ENCODE measurements at places on chromosomes 6 and 20. TPM values are rescaled to one million over a fixed set of nuclear protein-coding genes. Genes with fewer than 3 reads are reported as not detected.

The TOX2 gene
- 30.1 TPM for total RNA-seq

The TGM3 gene
- not detected for total RNA-seq

The RAB32 gene
- 22.6 TPM for total RNA-seq

GRCh38 chr20:53129563-53129962 lies 157.4 kb downstream of the TSHZ2 start:
- H3K27ac ChIP-seq = no peak overlapping the region
- no peak for DNase-seq
- peaks cover 20% of the 10 kb centered on the region for H3K27me3 ChIP-seq
- H3K4me1 ChIP-seq = no peaks in the 10 kb centered on the region
- no peaks in the 10 kb centered on the region for H3K36me3 ChIP-seq

GRCh38 chr6:105492706-105493673 lies 90.1 kb upstream of the PREP start:
- no peaks in the 10 kb centered on the region for H3K36me3 ChIP-seq
- H3K4me1 ChIP-seq = no peaks in the 10 kb centered on the region
- H3K27me3 ChIP-seq = no peaks in the 10 kb centered on the region
- no peak overlapping the region for H3K27ac ChIP-seq
- H3K4me3 ChIP-seq = no peak overlapping the region
- no peak for DNase-seq

DNA sequence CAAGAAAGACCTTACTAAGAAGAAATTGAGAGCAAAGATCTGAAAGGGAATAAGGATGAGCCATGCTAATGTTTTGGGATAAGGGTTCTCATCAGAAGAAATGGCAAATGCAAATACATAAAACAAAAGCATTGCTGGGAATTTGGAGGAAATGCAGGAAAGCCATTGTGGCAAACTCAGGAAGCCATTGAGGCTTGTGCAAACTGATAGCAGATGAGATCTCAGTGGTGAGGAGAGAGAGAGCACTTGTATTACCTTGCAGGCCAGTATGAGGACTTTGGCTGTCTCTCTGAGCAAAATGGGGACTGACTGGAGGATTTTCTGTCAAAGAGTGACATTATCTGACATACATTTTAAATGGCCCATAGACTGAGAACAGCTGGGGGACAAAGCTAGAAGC lies 103.0 kb downstream of the ADGRB3 start:
- H3K4me3 ChIP-seq = no peak overlapping the region
- no peak for DNase-seq
- H3K27ac ChIP-seq = no peak overlapping the region
- no peaks in the 10 kb centered on the region for H3K36me3 ChIP-seq

DNA sequence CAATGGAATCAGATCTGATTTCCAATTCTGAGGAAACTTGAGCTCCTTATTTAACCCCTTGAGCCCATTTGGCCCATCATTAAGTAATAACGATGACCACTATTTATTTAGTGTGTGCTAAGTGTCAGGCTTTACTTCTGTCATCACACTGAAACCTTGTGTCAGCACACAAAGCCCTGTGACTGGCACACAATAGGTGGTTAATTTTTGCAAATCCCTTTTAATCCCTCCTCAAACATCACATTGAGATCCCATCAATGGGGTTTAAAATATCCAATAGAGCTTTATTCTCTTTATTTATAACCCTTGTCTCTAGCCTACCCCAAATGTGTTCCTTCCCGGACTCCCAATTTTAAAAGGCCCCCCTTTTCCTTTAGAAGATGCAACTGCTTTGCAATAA lies 656.8 kb upstream of the CHD6 start:
- H3K27me3 ChIP-seq = no peaks in the 10 kb centered on the region
- H3K27ac ChIP-seq = no peak overlapping the region
- no peaks in the 10 kb centered on the region for H3K4me1 ChIP-seq
- no peak for DNase-seq
- H3K4me3 ChIP-seq = no peak overlapping the region

GRCh38 chr6:23826572-23826971 lies 299.4 kb upstream of the NRSN1 start:
- no peaks in the 10 kb centered on the region for H3K4me1 ChIP-seq
- H3K27me3 ChIP-seq = no peaks in the 10 kb centered on the region
- no peak overlapping the region for H3K4me3 ChIP-seq
- no peaks in the 10 kb centered on the region for H3K36me3 ChIP-seq
- no peak overlapping the region for H3K27ac ChIP-seq

DNA sequence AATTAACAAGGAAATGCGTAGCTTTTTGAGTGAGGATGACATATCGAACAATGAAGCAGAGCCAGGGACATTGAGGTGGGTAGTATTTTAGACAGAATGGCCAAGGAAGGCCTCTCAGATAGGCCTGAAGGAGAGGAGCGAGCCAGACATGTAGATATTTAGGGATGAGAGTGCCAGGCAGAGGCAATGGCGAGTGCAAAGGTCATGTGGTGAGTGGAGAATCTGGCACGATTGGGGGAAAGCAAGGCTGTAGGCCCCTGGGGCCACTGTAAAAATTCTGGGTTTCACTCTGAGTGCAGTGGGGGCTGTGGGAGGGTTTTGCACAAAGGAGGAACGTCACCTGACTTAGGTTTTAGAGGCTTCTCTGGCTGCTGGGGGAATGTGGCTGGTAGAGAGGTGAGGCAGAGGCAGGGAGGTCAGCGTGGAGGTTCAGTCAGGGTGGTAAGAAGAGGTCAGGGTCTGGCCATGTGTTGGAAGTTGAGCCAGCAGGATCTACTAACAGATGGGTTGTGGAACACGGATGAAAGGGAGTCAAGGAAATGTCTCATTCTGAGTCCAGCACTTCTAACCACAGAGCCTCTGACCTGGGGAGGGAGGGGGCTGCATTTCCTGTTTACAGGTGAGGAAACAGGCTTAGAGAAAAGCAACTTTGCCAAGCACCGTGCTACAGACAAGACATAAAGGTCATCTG lies 11.3 kb downstream of the SIRPA start:
- no peaks in the 10 kb centered on the region for H3K36me3 ChIP-seq
- no peak overlapping the region for H3K4me3 ChIP-seq
- H3K27me3 ChIP-seq = no peaks in the 10 kb centered on the region
- no peak for DNase-seq
- no peak overlapping the region for H3K27ac ChIP-seq

DNA sequence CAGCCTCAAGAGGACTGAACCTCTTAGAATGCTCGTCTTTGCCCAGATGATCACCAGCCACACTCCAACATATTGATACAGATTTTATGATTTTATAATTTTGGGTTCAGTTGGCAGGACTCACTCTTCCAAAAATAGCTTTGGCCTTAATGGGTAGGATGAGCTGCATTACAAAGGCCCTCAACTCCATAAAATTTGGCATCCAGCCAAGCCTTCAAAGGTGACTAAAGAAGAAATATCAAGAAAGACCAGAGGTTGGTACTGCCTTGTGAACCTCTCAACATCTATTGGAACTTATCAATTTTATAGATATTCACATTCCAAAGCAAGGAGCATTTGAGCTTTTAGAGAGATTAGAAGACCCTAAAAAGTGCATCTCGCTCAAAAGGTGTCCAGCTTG lies 48.4 kb upstream of the SNAP25 start:
- no peaks in the 10 kb centered on the region for H3K36me3 ChIP-seq
- peaks cover 26% of the 10 kb centered on the region for H3K27me3 ChIP-seq
- no peak for DNase-seq
- peaks cover 10% of the 10 kb centered on the region for H3K4me1 ChIP-seq
- H3K4me3 ChIP-seq = no peak overlapping the region
- no peak overlapping the region for H3K27ac ChIP-seq

DNA sequence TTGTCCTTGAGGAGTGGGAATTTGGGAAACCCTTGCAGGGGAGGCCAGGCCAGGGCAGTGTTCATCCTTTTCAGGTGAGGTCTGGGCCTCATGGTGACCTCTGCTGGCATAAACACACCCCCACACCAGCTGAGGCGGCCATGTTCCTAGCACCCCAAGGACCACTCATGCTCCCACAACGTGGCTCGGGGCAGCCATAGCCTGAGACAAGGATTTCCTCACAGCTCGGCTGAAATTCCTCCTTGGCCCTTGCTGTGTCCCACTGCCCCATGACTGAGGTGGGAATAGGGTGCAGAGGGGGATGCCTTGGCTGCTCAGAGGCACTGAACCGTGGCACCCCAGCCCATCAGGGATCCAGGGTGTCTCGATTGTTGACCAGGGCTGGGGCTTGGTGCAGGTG lies 27.3 kb upstream of the SPDEF start:
- H3K27me3 ChIP-seq = no peaks in the 10 kb centered on the region

DNA sequence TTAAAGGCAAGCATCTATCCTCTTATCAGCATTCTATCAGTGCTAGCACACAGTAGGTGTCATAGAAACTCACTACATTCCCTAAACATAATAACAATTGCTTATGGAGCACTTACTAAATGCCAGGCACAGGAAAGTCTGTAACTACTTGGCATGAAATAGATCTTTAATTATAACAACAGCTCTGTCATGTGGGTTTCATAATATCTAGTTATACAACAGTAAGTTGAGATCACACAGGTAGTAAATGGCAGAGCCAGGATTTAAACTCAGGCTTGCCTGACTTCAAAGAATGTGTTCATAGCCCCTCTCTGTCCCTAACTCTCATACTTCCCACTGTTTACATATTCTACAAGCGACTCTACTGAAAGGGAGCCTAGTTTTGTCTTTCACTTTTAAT lies 66.0 kb upstream of the ENPP5 start:
- no peaks in the 10 kb centered on the region for H3K27me3 ChIP-seq
- H3K4me1 ChIP-seq = no peaks in the 10 kb centered on the region

DNA sequence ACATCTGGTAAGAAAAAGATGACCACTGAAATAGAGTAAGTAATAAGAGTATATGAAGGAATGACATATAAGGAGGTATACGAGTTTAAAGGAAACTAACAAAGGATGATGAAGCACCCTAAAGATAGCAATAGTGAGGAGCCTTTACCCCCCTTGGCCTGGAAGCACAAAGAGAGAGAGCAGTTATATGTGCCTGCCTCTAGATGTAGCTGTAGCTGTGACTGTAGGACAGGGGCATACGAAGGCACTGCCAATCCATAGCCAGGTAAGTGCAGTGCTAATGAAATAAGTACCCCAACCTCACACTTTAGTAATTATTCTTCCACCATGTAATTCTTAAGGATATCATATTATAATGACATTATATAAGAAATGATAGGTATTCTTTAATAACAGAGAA lies 90.1 kb upstream of the FKBP1C start:
- no peak overlapping the region for H3K27ac ChIP-seq
- no peak for DNase-seq
- H3K27me3 ChIP-seq = no peaks in the 10 kb centered on the region
- H3K36me3 ChIP-seq = no peaks in the 10 kb centered on the region
- no peak overlapping the region for H3K4me3 ChIP-seq

- no peak for DNase-seq
- no peak overlapping the region for H3K4me3 ChIP-seq
- H3K27ac ChIP-seq = no peak overlapping the region
- H3K4me1 ChIP-seq = no peaks in the 10 kb centered on the region
- H3K27me3 ChIP-seq = no peaks in the 10 kb centered on the region
- H3K36me3 ChIP-seq = no peaks in the 10 kb centered on the region
These were observed 350.1 kb upstream of the HSF2 start for GRCh38 chr6:122049341-122049740.

GRCh38 chr20:61776491-61777075 lies 289.1 kb downstream of the TAF4 start:
- H3K36me3 ChIP-seq = no peaks in the 10 kb centered on the region
- H3K4me3 ChIP-seq = no peak overlapping the region
- no peaks in the 10 kb centered on the region for H3K4me1 ChIP-seq
- no peak for DNase-seq
- H3K27me3 ChIP-seq = peaks cover 95% of the 10 kb centered on the region

DNA sequence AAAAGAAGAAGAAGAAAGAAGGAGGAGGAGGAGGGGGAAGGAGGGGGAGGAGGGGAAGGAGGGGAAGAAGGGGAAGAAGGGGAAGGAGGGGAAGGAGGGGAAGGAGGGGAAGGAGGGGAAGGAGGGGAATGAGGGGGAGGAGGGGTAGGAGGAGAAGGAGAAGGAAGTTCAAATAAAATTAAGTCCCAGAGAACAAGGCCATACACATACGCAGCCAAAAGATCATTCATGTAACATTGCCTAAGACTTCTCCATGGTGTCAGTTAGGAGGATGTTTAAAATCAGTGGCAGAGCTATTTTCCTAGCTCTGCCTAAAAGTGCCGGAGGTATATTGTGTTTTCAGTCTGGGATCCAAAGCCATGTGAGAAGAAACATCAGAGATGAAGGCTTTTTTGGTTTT lies 75.8 kb downstream of the PLCB4 start:
- no peaks in the 10 kb centered on the region for H3K27me3 ChIP-seq
- DNase-seq = no peak
- H3K4me1 ChIP-seq = no peaks in the 10 kb centered on the region
- H3K27ac ChIP-seq = no peak overlapping the region

DNA sequence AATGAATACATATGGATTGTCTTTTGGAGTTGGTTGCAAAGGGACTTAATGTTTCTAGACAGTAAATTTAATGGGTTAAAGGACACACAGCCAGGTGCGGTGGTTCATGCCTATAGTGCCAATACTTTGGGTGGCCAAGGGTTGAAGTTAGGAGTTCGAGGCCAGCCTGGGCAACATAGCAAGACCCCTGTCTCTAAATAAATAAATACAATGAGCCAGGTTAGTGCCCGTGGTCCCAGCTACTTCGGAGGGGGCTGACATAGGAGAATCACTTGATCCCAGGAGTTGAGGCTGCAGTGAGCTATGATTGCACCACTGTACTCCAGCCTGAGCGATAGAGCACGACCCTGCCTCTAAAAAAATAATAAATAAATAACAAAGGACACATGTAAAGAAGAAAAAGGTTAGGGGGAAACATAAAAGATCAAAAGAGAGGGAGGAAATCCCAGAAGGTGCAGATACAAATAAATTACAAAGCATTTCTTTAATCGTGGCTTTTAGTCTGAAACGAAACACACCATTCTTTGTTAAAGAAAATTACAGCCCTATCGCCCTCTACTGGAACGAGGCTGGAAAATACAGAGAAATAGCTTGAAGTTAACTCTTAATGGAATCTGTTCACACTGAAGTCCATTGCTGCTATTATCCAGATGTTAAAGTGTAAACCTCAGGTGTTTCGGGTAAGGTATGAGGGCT lies 42.6 kb upstream of the SCML4 start:
- no peak overlapping the region for H3K27ac ChIP-seq
- H3K36me3 ChIP-seq = peaks cover 21% of the 10 kb centered on the region
- no peak overlapping the region for H3K4me3 ChIP-seq
- no peaks in the 10 kb centered on the region for H3K4me1 ChIP-seq

- DNase-seq = peak; percentile 78
- peak overlapping the region; percentile 12 for H3K27ac ChIP-seq
- H3K4me1 ChIP-seq = peaks cover 16% of the 10 kb centered on the region
- H3K27me3 ChIP-seq = no peaks in the 10 kb centered on the region
- H3K36me3 ChIP-seq = no peaks in the 10 kb centered on the region
These were observed 77.5 kb downstream of the GINS1 start for GRCh38 chr20:25484911-25485511.

- H3K4me3 ChIP-seq = no peak overlapping the region
- H3K36me3 ChIP-seq = 0 out of 2 replicates have a peak, but pooled peaks cover 4% of the 10 kb centered on the region
- no peaks in the 10 kb centered on the region for H3K4me1 ChIP-seq
- H3K27ac ChIP-seq = no peak overlapping the region
- DNase-seq = no peak
These were observed 28.7 kb downstream of the KAT14 start for GRCh38 chr20:18166241-18166881.

- no peaks in the 10 kb centered on the region for H3K27me3 ChIP-seq
- H3K4me3 ChIP-seq = no peak overlapping the region
- no peak overlapping the region for H3K27ac ChIP-seq
- DNase-seq = no peak
- no peaks in the 10 kb centered on the region for H3K36me3 ChIP-seq
These were observed 6.0 kb downstream of the POU3F2 start for GRCh38 chr6:98840385-98840784.

Measured in PC-9 (cell line).